Skeletal muscle cell (primary cell): ENCODE measurements at places on chromosomes 5 and 9.
A peak's percentile ranks its signal among the peaks of the same experiment; 100 is the strongest.

DNA sequence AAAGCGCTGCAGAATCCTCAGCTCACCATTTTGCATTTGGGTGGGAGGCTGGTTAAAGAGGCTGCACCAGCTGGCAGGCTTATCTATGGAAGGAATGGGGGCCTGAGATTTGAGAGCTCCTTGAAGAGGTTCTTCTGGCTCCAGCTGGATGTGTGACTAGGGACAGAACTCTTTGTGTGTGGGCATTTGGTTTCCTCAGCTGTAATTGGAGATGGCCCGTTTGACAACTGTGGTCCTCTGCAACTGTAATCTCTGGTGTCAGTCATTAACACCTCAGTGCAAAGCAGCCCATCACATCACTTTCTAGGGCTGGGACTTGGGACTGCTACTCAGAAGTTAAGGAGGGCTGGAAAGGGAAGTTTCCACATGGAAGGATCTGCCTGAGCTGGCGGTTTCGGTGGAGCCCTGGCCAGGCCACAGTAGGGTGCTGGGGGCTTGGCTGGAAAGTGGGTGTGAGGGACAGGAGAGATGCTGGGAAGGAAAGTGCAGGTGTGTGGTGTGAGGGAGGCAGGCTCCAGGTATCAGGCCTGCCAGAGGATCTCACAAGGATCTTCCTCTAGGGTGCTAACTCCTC, 193.8 kb downstream of the GADD45G start:
- no peak for DNase-seq

DNA sequence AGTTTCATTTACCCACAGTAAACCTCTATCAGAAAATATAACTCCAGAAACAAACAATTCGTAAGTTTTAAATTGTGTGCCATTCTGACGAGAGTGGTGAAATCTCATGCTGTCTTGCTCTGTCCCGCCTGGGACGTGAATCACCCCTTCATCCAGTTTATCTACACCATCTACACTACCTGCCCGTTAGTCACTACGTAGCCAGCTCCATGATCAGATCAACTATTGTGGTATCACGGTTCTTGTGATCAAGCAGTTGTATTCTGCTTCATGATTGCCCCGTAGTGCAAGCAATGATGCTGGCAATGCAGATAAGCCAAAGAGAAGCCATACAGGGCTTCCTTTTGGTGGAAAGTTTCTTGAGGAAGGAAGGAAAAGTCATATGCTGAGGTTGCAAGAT, 150.3 kb downstream of the GOLPH3 start:
- DNase-seq = no peak

DNA sequence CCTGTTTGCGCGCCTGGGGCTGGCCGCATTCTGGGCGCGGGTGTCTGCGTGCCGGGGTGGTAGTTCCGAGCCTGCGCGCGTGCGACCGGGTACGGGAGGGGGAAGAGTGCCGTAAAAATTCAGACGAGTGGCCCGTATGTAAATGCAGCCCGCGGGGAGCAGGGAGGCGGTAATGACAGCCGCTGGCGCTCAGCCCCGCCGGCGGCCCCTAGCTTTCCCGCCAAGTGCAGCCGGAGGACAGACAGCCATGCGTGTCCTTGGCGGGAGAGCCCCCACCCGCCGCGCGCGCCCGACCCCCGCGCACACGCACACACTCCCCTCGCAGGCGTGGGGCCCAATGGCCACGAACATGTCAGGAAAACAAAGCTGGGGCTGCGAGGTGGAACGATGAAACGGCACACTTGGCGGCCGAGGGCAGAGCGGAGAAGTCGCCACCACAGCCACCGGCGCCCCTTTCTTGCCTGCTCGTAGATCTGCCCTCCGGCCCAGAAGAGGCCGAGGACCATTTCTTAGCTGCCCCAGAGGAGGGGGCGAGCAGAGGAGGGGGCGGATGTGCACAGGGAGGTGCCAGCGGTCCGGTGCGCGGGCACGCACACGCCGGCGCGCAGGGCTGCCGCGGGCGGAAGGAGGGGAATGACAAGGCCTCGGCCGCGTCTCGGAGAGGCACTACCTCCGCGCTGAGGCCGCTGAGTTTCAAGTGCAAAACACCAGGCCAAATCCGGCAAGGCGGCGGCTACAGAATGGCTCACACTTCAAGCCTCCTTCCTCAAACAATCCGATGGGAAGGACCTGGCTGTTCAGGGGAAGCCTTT, 208.4 kb downstream of the MEF2C start:
- no peak for DNase-seq

DNA sequence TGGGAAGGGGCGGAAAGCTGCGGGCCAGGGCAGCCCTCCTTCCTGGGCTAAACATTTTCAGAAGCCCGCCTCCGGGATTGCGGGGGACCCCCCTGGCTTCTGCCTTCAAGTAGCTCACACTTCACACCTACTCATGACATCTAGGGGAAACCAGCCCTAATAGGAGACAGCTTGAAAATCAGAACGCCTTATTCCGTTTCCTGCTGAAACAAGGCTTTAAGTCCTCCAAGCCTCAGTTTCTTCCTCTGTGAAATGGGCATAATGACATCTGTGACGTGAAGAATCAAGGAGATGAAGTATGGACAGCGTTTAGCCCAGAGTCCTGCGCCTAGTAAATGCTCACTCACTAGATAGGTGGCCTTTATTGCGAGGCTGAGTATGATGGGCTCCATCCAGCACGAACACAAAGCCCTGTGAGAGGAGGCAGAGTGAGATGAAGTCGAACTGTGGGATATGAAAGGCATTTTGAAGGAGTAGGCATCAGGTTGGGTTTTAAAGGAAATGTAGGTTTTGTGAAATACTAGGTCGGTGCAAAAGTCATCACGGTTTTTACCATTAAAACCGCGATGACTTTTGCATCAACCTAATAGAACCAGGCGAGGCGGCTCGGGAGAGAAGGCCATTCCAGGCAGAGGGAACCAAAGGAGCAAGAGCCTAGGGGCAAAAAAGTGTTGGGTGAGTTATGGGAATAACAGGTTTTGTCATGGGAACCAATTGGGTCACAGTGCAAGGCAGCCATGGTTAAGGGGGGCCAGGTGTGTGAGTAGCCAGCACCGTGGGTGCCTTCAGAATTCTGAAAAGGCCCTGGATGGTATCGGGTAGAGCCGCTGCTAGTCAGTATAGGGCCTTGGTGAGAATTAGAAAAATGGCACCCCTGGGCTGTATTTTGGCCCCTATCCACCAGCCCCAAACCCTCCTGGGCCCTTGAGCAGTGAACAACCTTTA, 1.0 kb upstream of the TSC1 start:
- DNase-seq = no peak

GRCh38 chr9:126860757-126861466, 473 bp downstream of the ZBTB34 start:
- no peak for DNase-seq

DNA sequence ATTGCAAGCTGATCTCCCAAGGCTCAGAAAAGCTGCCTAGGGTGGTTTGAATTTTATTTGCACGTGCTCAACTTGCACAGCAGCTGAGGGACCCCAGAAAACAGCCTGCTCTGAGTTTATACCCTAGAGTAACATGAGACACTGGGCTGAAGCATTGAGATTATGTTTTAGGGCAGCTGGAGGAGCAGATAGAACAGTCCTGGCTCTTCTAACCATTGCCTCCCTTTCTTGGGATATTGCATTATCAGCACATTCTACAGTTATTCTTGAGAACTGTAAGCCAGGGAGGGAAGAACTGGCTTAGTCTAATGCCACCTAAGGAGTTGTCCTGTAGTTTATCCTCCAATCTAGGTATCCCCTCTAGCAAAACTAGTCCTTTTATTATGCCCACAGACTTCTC, 10.3 kb downstream of the SMC2 start:
- no peak for DNase-seq

GRCh38 chr9:86649913-86650312, 295.7 kb upstream of the TUT7 start:
- no peak for DNase-seq

GRCh38 chr5:146744068-146744745, 134.3 kb downstream of the PPP2R2B start:
- peak; percentile 16 for DNase-seq

DNA sequence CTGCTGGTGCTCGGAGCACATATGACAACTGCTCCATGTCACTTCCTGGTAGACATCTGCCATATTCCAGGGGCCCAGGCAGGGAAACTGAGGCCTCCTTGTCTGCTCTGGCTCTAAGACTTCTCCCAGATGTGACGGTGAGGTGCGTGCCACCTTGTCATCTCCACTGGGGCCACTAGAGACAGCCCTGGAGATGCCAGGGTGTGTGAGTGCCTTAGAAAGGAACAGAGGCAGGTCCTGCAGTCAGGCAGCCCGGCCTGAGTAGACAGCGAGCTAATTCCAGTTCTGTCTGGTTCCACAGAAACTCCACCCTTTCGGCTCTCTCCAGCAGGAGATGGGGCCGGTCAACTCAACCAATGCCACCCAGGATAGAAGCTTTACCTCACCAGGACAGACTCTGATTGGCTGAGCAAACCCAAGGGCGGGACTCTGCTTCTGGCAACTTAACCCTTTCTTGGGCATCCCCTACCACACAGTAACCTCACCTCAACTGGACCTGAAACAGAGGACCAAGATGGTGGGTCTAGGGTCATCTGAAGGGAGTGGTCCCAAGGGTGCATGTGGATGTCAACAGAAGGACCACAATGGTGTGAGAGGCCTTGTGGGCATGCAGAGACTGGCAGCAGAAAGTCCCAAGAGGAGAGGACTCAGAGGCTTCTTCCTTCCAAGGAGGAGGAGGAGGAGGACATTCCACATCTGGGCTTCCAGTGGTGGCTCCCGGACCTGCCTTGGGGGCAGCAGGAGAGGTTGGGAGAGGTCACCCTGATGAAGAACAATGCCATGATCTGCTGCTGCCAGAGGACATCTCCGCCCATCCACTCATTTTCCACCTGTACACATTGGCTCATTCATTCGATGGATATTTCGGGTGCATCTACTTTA, 77.7 kb downstream of the RGS3 start:
- no peak for DNase-seq

GRCh38 chr5:76930083-76930482, 22.8 kb upstream of the CRHBP start:
- DNase-seq = no peak

DNA sequence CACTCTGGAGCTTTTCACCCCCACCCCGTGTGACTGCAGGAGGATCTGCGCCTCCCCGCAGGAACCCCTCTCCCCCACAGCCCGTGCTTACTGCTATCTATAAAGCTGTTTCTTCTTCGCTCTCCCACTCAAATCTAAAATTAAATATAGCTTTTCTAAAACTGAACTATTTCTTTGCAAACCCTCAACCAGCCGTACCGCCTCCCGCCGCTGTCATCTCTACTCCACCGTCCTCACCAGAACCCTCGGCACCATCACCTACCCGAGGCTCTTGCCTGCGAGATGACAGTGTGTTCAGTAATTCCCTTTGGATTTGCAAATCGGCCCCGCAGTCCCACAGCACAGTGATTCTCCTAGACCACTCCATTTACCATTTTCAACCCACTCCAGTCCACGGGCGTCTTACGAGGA, 13.6 kb downstream of the LPCAT1 start:
- DNase-seq = no peak

DNA sequence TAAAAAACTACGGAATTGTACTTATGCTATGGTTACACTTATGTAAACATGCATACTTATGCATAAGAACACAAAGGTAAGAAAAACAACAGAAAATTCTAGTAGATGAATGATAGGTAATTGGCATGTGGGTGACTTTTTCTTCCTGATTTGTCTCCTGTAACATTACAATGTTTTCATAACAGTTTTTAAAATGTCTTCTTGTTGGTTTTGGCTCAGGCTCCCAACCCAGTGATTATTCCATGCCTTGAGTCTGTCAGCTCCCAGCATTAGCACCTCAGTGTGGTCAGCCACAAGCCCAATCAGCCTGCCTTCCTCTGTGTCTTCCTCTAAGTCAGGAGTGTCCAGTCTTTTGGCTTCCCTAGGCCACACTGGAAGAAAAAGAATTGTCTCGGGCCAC, 7.9 kb upstream of the FOXE1 start:
- DNase-seq = peak; percentile 2

GRCh38 chr5:56350597-56351170, 117.6 kb upstream of the ANKRD55 start:
- peak; percentile 63 for DNase-seq

GRCh38 chr9:87718231-87718630, 7.7 kb upstream of the CTSL start:
- DNase-seq = no peak
